ENCODE measurements at places on chromosomes 11 and 22.
A peak's percentile ranks its signal among the peaks of the same experiment; 100 is the strongest.

- no peak for DNase-seq
These were observed 5.3 kb upstream of the CHADL start for GRCh38 chr22:41245917-41246499.

DNA sequence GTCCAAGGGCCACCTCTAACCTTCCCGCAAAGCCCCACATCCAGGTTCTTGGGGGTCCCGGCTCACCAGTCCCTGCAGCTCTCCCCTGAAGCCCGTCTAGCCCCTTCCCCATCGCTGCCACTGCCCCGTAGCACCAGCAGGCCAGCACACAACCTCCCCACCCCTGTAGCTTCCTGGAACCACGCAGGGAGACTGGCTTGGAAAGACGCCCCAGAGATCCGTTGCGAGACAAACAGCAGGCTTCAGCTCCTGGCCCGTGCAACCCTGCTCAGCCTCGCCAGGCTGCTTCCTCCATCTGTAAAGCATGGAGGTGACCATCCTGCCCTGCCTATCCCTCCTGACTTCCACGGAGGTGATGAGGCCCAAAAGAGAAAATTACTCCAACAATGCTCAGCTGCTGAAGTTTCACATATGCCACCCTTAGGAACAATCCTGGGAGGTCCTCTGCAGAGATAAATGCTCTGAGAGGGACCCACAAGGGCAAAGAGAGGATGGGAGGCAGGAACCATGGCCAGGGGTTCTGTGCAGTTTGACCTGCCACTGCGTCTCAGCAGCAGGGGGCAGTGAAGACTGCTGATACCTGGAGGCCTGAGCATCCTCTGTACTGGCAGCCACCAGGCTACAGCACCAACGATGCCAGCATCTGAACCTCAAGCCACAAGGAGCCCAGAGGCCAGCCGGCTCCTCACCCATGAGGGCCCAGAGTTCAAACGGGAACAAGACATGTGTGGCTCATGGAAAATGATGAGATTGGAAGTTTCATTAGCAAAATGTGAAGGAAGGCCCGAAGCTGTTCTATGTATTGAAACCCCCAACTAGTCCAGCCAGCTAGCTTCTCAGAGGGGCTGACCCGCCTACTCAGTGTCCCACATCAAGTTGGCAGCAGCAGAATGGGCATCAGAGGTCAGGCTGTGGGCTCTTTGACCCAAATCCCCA is 16.1 kb downstream of the DGCR2 start:
- peak; percentile 34 for DNase-seq

DNA sequence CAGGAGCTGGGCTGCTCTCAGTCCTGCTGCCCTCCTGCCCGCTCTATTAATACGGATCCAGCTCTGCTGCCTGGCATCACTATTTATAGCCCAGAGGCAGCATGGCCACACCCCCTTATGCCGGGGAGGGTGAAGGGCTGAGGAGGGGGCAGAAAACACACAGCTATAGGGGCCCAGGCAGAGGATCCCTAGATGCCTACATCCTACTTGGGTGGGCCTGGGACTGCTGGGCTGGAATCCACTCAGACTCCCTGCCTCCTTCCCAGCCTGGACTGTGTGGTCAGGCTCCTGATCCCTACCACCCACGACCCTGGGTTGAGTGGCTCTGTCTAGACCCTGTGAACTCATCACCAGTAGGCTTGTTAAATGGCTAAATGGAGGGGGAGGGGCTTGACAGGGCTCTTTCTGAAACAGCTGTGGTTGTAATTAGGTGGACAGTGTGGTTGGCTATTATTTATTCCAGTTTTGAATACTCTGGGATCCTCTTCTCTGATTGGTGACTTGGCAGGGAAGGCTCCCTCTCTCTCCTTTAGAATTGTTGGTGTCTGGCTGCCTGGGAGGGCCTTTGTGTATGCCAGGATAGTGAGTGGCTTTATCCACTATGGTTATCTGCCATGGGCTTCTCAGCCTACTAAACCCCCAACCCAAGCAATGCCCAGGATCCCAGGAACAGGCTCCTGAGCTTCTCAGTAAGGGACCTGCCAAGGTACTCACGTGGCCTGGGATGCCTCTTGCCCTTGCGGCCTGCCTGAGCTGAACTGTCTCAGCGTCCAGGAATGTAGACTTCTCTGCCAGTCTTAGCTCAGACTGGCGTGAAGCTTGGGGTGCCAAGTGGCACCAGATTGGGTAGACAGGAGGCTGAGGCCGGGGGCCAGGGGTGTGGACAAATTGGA is 15.2 kb downstream of the PHLDB1 start:
- DNase-seq, result no peak

GRCh38 chr11:43585877-43586608 is 94.5 kb upstream of the HSD17B12 start:
- no peak for DNase-seq

DNA sequence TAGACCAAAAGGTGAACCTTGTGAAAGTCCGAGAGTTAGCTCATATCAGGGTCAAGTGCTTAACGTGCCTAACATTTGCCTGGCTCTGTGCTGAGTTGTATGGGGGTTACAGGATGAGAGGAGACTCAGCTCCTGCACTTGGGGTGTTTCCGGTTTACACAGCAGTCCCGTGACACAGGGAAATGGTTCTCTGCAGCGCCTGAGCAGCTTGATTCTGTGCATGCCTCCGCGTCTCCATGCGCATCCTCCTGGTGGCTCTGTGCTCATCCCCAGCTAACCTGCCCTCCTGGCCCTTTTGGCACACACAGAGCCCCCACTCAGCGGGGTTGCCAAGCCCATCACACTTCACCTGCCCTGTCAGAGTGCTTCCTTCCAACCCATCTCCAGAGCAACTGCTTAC is 238.3 kb upstream of the TBCEL start:
- DNase-seq, result no peak

DNA sequence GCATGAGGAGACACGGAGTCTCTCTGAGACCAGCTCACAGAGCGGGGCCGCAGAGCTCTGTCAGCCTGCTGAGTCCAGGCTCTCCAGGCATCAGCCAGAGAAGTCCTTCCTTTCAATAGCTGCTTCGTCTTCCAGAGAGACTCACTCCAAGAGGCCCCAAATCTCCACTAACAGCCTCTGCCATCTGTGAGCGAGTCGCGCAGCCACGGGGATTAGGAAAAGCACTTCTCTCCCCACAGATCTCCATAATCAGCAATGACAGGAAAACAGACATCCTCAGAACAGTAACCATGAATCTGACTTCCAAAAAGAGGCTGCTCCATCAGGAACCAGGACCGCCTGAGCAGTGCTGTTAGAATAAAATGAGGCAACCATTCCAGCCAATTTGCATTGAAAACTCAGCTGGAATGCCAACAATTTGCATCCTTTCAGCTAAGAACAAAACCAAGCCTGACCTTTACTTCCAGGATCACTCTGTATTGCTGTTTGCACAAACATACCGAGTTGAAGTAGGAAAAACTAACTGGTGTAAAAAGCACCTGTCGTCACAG is 65.4 kb downstream of the SMCO4 start:
- DNase-seq, result no peak

DNA sequence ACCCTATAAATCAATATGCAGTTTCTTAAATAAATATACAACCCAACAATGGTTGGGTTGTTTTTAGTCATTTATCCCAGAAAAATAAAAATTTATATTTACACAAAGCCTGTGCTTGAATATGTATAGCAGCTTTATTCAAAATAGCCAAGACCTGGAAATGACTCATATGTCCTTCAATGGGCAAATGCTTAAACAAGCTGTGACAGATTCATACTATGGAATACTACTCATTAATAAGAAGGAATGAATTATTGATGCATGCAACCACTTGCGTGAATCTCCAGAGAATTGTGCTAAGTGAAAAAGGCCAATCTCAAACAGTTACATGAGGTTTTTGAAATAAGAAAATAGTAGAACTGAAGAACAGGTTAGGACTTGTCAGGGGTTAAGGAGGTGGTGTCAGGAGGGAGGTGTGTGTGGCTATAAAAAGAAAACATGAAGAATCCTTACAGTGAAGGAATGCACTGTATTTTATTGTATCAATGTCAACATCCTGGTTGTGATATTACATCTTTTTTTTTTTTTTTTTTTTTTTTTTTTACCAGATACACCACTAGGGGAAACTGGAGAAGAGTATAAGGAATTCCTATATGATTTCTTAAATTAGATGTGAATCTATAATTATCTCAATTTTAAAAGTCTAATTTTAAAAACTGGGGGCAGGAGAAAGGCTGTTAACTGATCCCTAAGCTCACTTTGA is 82.4 kb upstream of the CD44 start:
- no peak for DNase-seq

DNA sequence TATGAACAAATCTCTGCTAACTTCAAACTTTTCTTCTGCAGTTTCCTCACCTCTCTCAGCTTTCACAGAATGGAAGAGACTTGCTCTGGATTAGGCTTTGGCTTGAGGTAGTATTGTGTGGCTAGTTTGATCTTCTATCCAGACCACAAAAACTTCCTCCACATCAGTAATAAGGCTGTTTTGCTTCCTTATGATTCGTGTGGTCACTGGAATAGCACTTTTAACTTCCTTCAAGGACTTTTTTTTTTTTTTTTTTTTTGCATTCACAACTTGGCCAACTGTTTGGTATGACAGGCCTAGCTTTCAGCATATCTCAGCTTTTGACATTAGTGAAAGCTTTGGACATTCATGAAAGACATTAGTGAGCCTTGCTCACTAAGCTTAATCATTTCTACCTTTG is 47.5 kb upstream of the LRRC55 start:
- DNase-seq, result no peak

DNA sequence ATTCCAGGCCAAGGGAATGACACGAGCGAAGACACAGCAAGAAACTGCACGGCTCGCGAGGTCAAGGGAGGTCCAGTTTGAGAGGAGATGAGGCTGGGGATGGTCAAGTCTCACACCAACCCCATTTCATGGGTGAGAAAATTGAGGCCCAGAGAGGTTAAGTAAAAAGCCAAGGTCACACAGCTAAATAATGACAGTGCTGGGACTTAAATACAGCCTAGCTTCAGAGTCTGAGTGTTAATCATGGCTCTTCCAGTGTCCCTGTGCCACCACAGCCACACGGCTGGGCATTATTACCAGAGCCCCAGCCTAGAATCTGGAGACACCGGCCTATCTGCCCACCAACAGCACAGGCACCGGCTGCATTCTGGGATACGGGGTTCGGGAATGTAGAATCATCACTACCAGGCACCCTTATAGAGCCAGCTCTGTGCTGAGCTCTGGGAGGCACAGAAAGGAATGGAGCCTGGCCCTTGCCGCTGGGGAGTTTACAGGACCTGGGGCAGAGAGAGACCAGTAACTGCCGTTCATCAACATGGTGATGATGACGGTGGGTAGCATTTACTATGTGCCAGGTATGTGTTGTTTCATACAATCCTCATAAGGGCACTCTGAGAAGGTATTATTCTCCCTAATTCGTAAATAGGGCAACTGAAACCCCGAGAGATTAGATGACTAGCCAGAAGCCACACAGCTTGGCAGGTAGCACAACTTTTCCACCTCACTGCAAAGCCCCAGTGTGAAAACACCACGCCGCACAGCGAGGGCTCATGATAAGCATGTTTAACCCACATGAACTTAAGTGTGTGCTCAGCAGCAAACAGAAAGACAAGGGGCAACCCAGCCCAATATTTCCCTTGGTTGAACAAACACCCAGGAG is 51.8 kb downstream of the CD6 start:
- DNase-seq, result no peak

DNA sequence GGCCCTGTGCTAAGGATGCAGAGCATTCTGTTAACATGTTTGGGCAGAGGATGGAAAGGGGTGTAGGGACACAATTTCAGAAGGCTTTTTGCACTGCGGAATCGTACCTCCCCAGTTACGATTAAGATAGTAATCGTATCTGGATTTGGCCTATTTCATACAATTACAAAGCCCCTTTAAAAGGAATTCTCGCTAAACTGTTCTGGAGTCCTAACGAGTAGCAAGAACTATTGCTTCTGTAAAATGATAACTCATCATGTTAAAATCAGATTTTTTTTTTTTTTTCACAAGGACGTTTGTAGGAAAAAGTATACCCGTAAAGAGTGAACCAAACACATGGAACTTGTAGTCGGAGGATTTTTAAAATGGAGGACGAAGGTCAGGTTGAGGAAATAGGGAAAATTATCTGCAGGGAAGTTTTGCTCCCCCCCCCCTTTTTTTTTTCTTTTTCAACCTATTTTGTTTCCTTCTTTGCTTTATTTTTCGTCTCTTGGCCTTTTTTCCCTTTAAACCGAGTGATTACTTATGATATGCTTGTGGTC is 934 bp downstream of the HSD17B12 start:
- no peak for DNase-seq

DNA sequence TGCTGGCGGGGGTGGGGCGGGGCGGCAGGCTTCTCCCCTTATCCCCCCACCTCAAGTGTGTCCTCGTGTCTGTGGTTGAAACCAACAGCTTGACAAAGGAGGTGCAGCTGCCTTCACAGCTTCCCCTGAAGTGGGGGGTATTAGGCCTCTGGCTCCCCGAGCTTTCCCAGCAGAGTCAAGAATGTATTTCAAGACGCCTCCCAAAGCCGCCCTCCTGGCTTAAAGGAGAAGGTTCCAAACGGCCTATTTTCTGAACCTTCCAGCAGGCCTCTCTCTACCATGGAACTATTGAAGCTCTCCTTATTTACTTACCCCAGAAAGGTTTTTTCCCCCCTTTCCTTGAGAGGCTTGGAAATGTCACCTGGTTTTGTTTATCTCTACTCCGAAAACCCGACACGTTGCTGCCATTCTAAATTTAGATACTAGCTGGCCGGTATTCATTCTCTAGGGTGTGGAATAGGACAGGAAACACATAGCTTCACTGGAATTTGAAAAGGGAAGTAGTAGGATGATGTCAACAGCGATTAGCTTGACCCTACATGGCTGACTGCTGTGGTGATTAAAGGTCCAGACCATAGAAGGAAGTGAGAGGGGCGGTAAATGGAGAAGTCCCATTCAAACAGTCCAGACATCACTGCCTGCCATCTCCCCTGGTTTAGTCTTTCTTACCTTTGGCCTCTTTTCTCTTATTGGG is 671 bp upstream of the PICALM start:
- no peak for DNase-seq

GRCh38 chr11:126465573-126466188 is 110.2 kb downstream of the ST3GAL4 start:
- DNase-seq, result peak; percentile 60

- DNase-seq, result no peak
These were observed 30.6 kb downstream of the ADORA2A start for GRCh38 chr22:24457894-24458420.

Data from B cell (primary cell).